AG20443 (cell line): ENCODE measurements at places on chromosomes 7 and 10.

DNA sequence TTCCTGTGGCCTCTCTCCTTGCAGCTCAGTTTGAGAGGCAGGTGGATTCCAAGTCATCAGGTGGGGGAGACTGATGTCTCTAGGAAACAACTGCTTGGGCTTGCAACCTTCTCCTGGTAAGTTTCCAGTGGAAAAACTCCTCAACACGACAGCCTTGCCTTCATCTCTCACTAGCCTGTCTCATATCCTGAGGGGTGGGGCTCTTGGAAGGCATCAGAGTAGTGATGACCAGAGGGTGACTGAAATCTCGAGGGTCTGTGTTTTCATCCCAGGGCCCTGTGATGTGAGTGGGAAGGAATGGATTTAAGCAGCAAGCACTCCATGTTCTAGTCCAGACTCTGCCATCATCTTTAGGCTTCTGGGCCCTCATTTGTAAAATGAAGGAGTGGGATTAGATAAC, 107.0 kb downstream of the NRP1 start:
- peak; percentile 18 for DNase-seq

DNA sequence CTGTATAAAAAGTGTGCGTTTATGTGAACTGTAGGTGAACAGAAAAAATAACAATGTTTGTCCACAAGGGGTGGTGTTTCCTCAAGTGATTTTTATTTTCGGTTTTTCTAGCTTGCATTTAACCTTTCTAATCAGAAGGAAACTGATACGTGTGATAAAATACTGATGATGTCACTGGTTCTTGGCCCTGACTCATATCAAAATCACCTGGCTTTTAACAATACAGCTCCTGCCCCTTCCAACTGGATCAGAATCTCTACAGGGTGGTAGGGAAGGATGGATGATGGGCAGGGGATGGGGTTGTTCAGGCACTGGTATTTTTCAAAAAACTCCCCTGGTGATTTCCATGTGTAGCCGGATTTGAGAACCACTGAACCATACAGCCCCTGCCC, 10.9 kb downstream of the NPFFR1 start:
- no peak for DNase-seq

DNA sequence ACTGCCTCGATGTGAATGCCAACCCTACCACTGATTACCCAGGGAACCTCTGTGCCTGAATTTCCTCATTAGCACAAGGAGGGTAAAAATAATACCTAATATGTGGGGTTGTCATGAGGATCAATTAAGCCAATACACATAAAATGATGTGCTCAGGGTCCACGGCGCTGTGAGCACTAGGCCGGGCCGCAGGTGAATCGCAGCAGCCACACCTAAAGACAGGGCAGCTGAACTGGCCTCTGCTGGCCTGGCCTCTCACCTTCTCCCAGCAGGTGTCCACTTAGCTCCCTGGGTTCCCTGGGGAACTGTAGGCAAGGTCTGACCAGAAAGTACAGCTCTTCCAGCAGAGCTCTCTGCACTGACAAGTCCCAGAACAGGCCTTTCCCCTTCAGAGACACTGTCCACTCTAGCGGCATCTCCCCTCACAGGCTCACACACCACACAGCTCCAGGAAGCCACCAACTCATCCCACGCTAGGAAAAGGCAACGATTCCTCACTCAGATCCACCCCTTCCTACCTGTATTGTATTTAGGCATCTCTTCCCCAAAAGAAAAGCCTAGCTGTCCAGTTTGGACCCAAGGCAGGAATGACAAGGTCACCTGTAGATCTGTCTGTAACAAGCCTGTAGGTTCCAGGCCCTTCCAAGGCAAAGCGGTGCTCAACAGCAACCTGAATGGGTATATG, 273.1 kb downstream of the USP6NL start:
- DNase-seq: no peak

DNA sequence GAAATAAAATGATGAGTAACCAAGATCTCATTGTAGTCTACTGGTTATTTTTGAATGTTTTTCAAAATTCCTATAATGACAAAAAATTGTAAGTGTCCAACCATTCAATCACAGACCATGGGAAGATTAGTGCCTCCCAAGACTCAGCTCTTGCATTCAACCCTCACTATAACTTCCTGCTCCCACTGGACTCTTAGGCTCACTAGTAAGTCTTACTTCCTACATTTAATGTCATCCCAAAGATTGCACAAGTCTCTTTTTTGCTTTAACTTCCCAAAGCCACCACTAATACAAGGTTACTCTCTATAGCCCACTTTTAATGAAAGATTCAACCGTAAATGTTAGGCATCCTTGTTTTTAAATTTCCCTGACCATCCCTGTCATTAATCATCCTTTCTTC, 111.9 kb upstream of the NRBF2 start:
- DNase-seq: no peak

DNA sequence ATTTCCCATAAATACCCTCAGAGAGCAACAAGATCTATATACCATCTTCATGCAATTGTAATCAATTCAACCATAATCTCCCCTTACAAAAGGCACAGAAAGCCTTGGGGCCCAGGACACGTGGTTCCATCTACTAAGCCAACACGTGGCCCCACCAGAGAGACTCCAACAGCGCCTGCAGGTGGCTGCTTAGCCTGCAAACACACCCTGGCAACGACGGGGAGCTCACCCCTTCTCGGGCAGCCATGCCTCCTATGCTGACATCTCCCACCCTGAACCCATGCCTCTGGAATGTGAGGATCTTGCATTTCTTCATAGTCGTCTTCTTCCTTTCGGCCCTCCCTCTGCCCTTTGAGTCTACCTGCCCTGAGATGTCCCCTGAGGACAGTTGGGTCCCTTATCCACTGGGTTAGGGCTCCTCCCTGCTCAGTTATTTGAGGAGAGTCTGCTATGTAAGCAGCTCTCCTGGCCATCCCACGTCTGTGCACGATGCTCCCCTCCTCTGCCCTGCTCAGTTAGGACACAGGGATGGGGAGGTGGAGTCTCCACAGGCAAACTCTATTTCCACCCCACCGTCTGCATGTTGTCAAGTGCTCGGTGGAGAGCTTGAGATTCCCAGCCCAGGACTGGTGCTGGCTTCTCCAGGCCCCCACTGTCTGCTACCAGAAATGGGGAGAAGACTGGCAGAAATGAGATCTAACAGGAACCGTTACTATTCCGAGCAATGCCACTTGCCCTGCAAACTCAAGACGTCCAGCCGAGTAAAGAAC, 36.5 kb downstream of the EBF3 start:
- no peak for DNase-seq

DNA sequence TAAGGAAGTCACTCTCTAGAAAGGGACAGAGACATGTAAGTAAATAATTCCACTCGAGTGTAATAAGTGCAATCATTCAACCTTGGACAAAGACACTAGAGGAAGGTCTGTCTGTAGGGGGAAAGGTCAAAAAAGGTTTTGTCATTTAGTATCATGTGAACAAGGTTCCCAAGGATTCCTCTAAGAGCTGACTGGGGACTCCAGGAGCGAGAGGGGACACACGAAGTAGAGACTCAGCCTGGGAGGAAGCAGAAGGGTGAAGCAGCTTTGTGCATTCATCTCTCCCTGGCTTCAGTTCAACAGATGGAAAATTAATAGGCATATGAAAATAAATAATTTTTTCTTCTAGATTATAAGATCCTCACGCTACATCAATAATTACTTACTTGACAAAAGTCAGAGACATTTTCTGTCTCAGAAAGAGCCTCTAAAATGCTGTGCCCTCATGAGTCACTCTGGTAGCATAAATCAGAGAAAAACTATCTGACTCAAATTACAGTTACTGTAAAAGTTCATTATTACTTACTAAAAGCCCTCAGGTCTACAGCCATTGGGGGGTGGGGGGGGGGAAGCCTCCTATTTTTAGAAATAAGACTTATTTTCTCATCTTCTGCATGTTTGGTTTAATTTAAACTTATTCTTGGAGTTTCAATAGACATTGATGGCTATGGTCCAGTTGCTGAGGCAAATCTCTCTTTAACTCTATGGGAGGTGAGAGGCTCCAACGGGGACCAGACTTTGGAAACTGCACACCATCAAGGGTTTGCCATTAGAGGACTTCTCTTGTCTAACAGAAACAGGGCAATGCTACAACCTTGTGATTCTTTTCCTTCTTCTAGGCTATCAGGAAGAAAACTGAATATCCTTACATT, 275.1 kb upstream of the KLF14 start:
- peak; percentile 29 for DNase-seq

DNA sequence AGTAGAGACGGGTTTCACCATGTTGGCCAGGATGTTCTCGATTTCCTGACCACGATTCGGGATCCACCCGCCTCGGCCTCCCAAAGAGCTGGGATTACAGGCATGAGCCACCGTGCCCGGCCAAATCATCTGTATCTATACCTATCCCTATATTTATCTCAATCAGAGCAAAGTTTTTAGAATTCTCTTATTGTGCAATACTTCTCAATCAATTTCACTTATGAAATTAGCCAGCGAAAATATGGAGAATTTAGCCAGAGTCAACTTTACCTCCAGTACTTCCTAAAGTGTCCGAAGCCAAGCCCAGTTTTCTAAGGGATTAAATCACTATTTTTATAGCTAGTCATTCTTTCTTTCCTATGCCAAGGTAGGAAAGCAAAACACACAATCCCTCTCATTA, 319.1 kb upstream of the PFKP start:
- no peak for DNase-seq

DNA sequence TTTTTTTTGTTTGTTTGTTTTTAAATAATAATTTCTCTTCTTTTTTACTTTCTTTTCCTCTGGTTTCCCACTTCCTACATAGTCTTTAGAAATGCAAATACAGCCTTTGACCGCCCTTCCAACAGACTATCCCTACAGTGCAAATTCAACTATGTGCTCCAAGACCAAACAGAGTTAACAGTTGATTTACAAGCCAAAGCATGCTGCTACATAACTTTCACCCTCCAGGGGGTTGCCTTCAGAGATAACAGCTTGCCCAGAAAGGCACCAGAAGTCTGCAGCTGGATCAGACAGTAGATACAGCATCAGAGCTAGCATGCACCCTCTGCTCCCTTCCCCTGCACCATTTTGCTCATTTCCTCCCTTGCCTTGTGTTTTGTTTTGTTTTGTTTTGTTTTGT, 539.0 kb downstream of the ZWINT start:
- DNase-seq: no peak

DNA sequence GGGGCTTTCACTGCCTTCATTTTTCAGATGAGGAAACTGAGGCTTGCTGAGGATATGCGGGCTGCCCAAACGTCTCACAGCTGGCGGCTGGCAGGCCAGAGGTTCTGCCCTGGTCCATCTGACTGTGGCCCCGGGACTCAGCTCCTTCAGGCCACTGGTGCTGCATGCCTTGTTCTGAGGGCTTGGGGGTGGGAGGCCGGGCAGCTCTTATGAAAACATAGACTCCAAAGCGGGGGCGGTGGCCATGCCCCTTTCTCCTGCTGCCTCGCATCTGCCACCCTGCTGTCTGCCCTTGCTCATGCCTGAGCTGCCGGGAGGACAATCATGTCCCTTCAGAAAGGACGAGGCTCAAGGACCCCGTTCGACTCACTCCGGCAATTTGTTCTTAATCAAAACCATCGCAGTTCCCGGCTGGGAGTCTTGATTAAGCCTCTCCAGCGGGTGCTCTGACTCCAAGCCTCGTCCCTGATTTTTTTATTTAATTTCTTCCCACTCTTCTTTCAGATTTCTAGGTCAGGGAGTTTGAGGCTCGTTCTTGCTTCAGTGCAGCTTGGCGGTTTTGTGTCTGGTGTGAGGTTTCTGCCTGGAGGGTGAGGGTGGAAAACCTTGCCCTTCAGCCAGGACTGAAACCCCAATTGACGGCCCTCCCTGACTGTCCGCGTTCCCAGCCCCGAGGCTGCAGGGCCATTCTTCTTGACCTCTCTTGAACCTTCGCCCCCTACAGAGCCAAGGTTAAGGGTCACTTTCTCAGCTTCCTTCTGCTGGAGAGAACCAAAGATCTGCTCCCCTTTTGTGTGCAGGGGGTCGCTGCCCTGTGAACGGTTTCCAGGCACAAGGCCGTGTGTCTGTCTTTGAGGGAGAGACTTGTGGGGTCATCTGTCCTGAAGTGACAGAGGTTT, 120.8 kb downstream of the DNAJB6 start:
- no peak for DNase-seq

DNA sequence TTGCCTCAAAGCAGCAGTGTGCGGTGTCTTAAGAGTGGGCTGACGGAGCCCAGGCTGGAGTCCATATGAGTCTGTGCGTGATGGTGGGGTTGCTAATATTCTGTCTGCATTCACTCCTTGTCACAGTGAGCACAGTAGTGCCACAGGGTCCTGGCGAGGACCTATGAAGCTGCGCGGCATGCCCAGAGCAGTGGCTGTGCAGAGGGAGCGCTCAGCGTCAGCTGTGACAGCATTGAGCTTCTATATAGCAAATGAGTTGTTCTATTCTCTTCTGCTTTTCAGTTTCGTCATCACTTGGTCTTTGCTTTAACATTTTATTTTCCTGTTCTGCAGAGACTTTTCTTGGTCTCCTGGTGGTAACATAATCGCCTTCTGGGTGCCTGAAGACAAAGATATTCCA, 14.5 kb downstream of the EIF3B start:
- DNase-seq: no peak

DNA sequence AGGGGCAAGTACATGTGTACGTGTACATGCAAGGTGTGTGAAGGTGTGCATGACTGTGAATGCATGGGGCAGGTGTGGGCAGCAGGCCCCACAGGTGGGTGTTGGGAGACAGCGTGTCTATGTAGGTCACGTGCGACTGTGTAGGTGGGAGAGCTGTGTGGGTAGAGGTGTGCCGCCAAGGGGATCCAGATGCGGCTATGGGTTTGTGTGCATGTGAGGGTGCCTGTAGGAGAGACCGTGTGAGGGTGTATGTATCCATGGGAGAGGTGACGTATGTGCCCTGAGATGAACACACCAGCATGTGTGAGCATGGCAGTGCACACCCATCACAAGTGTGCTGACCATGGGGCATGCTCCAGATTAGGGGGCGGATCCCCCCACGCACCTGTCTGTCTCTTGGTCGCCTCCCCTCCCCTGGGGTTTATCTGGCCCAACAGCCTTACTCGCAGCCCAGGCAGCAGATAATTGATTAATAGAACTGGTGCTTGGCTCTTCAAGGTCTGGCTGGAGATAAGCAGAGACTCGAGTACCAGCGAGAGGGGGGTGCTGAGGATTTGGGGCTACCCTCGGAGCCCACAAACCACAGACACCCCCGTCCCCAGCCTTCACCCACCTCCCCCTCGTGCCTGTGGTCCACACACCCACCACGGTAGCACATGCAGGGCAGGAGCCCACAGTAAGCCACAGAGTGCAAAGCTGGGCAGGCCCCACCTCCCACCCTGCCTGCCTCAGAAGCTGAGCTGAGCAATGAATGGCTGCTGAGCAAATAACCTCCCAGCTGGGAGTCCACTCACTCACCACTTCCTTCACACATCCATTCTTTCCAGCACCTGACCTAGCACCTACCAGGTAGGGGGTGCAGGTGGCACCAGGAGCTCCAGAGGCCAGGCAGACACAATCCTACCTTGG, 41.4 kb upstream of the ZMIZ1 start:
- no peak for DNase-seq

- DNase-seq: no peak
Observed at GRCh38 chr7:51128545-51129435, 187.8 kb downstream of the COBL start.

- DNase-seq: no peak
Observed at GRCh38 chr7:105800849-105801534, 75.4 kb downstream of the ATXN7L1 start.

- DNase-seq: no peak
Observed at GRCh38 chr7:47738563-47739166, 156.8 kb upstream of the TNS3 start.

GRCh38 chr10:95798096-95798855, 42.3 kb downstream of the ENTPD1 start:
- DNase-seq: no peak

GRCh38 chr7:2120251-2120660, 112.5 kb downstream of the MAD1L1 start:
- no peak for DNase-seq

- no peak for DNase-seq
Observed at GRCh38 chr10:59090817-59091622, 85.4 kb upstream of the PHYHIPL start.

- peak; percentile 77 for DNase-seq
Observed at GRCh38 chr7:92809760-92810573, 26.4 kb downstream of the CDK6 start.
